ENCODE measurements at places on chromosomes 7 and 10. TPM values are rescaled to one million over a fixed set of nuclear protein-coding genes. Genes with fewer than 3 reads are reported as not detected.

OR2A5 gene
- total RNA-seq, result not detected

VSIR gene
- 20.4 TPM for total RNA-seq

CPXM2 gene
- 33.5 TPM for total RNA-seq

NXPH1 gene
- not detected for total RNA-seq

GNGT1 gene
- total RNA-seq, result not detected

Measured in stomach (tissue), 19 donors.